ENCODE measurements at places on chromosomes 11 and 22.

DNA sequence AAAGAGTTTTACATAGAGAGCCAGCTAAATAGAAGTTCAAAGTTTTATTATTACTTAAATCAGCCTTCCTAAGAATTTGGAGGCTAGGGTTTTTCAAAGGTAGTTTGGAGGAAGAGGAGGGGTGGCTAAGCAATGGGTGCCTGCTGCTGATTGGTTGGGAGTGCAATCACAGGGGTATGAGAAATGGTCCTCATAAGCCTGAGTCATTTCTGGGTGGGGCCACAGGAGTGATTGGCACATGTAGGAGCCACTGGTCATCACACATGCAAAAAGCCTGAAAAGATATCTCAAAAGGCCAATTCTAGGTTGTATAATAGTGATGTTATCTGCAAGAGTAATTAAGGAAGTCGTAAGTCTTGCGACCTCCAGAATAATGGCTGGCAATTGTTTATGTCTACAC, 12.9 kb downstream of the OR51L1 start:
- no peak for DNase-seq

- no peak for DNase-seq
Measured at GRCh38 chr11:74949753-74950137, 679 bp downstream of the SPCS2 start.

DNA sequence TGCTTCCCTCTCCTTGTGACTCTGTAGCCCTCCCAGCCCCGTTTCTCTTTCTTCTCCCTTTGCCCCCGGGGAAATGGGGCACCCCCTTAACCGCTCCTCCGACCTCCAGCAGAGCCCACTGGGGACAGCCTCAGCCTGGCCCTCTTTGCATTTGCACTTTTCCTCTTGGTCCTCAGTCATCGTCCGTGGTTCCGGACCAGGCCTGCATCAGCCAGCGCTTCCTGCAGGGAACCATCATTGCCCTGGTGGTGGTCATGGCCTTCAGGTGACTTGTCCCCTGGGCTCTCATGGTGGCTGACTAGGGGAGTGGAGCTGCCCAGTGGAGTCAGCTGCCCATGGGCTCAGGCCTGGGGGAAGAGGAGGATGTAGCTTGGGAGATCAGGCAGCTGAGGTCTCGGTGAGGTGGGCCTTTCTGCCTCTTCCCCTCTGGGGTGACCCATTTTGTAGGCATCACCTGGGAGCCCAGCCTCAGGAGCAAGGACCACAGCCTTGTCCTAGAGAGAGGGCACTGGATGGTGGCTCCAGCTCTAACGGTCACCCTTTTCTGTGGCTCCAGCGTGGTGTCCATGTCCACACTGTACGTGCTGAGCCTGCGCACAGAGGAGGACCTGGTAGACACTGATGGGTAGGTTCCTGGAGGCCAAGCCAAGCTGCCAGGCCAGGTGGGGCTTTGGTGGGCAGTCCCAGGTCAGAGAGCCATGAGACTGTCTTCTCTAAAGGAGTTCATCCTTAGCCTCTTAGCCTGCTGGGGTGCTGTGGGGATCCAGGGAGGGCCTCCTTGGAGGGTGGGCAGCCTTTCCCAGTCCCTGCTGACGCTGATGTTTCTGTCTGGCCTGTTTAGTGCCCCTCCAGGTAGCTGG, 12.5 kb downstream of the TMEM258 start:
- no peak for DNase-seq

- DNase-seq = no peak
Measured at GRCh38 chr11:45597097-45597496, 68.3 kb downstream of the CHST1 start.

DNA sequence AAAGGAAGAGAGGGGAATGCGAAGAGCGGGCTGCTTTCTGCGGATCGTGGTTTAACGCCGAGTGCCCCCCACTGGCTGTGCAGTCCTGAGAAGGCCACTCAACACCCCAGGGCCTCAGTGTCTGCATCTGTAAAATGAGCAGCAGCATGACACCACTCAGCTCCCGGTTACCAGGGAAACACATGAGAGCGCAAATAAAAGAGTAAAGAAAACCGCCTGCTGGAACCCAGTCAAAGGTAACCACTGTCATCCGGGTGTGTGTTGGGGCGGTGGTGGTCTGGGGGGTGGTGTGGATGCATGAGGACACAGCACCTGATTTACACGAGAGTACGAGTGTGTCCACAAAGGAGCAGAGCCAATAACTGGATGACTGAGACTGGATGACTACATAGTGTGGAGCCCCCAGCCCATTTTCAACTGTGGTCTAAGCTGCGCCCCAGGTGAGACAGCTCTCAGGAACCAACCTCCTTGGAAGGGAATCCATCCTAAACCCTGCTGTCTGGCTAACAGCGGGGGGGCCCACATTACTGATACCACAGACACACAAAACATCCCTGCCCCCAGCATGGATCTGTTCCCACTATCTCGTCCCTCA, 5.7 kb downstream of the CELSR1 start:
- DNase-seq = no peak

DNA sequence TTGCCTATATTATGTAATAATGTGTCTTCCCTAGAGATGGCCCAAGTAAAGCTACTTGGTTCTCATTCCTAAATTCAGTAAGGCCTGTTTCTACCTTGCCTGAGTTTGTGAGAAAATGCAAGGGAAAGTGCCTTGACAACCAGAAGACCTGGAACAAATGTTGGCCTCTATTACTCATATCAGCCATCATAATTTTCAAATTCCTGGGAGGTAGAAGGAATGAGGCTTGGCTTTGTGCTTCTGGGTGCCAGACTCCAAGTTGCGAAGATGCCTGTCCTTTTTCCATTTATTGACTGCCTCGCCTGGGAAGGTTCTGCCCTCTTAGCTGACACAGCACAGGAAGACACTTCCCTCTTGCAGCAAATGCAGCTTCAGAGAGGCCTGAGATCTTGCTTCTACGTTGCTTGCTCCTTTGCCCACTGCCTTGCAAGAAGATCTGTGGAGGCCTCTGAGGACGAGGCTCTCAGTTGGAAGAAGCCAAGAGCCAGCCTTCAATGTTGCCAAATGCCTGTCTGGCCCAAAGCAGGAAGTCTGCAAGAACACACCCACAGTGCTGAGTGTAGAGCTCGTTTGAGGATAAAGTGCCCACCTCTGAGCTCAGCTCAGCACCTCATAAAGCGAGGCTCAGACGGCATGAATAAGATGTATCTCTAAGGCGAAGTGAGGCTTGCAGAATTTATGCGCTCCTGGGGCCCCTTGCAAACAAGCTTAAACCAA, 120.1 kb downstream of the GALNT18 start:
- no peak for DNase-seq

- no peak for DNase-seq
Measured at GRCh38 chr22:23373601-23374000, 193.3 kb downstream of the BCR start.

DNA sequence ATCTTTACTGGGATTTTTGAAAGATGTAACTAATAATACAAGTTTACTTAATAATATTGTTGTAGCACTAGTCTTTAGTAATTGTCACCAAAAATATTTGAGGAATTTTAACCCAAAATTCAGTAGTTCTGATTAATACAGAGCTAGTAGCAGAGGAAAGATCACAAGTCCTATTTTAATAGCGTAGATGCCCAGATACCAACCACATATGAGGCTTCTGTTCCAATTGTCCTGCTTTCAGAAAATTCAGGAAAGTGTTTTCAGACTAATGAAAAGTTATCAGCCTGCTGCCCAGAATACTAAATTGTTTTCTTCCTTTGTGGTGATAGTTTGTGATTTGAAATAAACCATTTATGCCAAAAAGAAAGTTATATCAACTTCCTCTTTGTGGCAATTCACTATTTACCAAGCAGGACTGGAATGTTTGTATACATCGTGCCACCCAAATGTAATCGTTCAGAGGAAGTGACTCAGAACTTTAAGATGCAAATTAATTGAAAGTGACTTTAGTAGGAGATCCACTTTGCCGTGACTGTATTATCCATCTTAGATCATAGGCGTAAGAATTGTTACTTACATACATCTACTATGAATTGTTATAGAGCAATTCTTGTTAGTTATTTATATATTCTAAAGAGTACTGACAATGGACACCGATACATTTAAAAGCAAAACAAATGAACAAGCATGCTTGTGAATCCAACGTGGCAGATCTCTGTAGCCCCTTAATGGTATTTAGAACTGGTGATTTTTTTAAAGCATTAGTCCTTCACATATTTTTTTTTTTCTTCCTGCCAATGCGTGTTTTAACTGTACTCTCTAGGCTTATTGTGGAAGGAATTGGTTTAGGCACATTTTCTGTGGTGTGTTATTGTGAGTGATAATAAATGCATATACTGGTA, 231.0 kb downstream of the DDX10 start:
- no peak for DNase-seq

DNA sequence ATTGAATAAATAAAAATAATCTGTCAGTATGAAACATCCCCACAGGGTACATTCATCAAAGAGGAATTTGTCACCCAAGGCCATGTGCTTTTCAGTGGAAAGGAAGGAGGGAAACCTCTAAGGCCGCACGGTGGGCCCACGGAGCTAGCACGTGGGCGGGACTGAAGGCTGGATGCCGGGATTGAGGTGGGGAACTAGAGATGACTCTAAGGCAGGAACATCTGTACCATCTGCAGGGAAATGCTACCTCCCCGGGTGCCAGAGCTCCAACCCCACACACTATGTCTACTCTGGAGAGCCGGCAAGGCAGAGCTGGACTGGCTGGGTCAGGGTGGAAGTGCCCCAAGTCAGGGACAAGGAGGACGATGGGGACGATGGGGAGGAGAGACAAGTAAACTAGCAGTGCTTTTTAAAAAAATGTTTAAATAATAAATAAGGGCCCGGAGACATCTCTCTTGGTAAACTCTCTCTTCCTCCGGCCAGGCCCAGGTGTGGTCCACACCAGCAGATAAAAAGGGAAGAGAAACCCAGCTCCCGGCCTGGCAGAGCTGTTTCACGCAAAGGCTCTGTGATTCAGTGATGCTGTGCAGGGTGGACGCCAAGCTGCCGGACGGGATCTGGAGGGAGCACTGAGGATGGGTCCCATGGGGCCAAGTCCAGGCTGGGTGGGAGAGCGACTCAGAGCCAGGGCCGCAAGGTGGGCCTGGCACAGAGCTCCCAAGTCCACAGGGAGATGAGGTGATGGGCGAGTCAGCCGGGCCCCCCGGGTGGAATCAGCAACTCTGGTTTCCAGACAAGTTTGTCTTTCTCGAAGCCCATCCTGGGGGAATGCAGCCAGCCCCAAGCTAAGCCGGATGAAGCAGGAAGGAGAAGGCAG, 5.8 kb downstream of the LIF start:
- no peak for DNase-seq

GRCh38 chr22:27859336-27859735, 57.8 kb upstream of the MN1 start:
- no peak for DNase-seq

GRCh38 chr11:121892863-121893262, 223.2 kb downstream of the BLID start:
- no peak for DNase-seq

GRCh38 chr11:92697461-92698312, 271.8 kb upstream of the MTNR1B start:
- DNase-seq = no peak

DNA sequence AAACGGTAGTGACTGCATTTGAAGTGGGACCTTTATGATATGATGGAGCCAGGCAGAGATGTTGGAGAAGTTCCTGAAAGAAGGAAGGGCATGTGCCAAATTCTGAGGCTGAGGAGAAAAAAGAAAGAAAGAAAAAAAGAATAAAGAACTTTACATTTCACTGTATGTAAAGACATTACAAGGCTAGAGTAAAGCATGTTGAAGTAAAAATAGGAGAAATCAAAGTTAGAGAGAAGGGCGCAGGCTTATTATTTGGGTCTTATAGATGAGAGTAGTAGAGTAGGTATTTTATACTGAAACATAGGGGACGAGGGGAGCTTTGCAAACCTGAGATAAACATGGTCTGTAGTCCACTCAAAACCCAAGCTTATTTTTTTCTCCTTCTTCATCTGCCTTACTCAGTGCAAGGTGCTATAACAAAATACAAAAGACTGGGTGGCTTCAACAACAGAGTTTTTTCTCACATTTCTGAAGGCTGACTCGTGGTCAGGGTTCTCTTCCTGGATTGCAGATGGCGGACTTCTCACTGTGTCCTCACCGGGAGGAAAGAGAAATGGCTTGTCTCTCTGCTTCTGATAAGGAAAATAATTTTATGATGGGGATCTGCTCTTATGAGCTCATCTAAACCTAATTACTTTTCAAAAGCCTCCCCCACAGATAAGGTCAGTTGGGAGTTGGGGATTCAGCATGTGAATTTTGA, 2.7 kb downstream of the HBG1 start:
- no peak for DNase-seq

- no peak for DNase-seq
Measured at GRCh38 chr11:47107744-47108143, 68.9 kb downstream of the ARFGAP2 start.

- DNase-seq = no peak
Measured at GRCh38 chr22:44865193-44866057, 113.0 kb downstream of the ARHGAP8 start.

GRCh38 chr11:103497268-103497667, 388.0 kb downstream of the DYNC2H1 start:
- no peak for DNase-seq

GRCh38 chr11:36602135-36602534, 4.1 kb upstream of the RAG2 start:
- no peak for DNase-seq

DNA sequence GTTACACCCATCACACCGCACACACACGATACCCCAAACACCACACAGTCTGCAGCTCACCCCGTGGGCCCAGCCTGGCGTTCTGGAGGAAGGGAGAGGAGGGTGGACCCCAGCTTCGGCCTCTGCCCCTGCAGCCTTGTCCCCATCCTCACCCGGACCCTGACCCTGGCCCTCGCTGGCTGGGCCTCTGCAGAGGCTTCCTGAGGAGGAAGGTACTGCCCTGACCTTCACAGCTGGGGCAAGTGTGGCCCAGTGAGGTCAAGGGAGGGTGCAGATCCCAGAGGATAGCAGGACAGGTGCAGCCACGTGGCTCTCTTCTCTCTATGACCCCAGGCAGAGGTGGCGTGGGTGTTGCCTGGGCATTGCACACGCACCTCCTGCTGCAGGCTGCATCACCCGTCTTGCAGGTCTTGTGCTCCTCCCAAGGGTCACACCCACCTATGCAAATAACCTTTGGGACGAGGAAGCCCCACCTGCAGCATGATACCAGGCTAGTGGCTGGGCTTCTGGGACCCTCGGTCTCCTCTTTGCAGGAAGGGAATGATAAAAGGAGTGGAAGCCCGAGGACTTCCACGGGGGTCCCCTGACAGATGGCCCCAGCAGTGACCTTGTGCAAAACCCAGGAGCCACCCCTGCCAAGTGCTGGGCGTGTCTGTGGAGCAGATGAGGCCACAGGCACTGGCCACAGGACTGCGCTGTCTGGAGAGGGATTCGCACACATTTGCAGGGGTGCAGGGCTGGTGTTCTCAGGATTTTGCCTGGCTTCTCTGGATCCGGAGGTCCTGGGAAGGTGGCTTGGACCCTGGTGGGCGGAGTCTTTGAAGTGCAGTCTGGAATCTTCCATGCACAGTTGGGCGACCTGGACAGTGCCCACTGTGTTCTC, 1241.5 kb downstream of the BRD1 start:
- no peak for DNase-seq

Measured in COLO829 (cell line).